ENCODE measurements at places on chromosomes 2 and 18.

DNA sequence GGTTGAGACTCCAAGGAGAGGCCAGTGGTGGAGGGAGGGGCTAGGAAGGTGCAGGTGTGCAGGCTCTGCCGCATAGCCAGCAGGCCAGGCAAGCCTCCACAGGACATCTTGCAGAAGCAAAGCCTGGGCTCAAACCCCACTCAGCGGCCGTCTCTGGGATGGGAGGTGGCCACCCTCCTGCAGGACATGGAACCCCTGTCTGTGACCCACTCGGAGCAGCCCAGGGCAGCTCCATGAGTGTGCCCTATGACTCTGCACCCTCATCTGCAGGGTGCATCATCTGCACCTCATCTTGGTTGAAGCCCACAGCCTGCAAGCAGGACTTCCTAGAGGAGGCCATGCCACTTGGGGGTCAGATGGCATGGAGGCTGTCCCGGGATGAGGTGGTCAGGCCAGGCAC lies 46.3 kb downstream of the GPC1 start:
- DNase-seq, result no peak

GRCh38 chr18:36189486-36189885 lies 2.2 kb downstream of the MOCOS start:
- DNase-seq, result no peak

- no peak for DNase-seq
These were observed 114.6 kb upstream of the KCTD1 start for GRCh38 chr18:26662996-26663395.

DNA sequence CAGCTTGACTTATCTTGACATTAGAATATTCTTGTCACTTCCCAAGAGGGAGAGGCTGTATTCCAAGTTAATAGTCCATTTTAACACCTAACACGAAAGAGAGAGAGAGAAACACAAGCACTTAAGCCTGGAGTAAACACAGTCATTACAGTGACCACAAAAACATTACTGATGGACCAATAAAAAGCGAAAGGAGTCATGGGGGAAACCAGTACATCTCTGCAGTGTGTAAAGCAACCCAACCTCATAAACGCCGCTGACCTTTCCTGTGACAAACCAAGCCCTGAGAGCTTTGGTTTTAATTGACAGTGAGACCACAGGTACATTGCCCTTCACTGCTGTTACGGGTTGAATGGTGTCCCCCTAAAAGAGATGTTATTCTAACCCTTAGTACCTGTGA lies 78.3 kb downstream of the SMAD4 start:
- DNase-seq, result no peak

DNA sequence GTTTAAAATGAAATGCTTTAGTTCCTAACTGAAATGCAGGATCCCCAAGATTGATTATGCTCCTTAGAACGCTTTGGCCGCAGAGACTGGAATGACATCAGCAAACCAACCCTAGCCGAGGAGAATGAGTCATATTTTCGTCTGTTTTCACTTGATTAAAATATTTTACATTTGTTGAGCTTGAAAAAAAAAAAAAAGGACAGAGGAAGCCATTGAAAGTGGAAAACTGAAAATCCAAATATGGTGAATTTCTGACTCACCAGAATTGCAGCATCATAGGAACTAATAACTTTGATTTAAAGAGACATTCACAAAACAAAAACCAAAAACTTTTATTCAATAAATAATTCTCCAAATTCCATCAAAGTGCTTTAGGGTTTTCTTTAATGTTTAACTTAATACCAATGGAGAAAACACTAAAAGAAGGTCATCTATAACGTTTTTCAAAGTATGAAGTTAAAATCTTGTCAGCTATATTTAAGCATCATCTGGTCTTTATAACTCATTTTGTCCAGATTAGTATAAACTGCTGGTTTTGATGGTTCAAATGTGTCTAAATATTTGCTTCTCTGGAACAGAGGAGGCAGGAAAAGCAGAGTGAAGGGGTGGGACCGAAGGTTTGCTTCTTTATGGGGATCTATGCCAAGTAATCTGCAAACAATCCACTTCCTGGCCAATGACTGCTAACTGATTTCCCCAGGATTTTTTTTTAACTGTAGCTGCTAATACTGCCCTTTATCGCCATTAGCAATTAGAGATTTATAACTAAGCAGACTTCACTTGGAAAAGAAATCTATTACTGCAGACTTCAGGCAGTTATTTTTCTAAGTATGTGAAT lies 30.9 kb upstream of the COL5A2 start:
- DNase-seq, result peak; percentile 19

DNA sequence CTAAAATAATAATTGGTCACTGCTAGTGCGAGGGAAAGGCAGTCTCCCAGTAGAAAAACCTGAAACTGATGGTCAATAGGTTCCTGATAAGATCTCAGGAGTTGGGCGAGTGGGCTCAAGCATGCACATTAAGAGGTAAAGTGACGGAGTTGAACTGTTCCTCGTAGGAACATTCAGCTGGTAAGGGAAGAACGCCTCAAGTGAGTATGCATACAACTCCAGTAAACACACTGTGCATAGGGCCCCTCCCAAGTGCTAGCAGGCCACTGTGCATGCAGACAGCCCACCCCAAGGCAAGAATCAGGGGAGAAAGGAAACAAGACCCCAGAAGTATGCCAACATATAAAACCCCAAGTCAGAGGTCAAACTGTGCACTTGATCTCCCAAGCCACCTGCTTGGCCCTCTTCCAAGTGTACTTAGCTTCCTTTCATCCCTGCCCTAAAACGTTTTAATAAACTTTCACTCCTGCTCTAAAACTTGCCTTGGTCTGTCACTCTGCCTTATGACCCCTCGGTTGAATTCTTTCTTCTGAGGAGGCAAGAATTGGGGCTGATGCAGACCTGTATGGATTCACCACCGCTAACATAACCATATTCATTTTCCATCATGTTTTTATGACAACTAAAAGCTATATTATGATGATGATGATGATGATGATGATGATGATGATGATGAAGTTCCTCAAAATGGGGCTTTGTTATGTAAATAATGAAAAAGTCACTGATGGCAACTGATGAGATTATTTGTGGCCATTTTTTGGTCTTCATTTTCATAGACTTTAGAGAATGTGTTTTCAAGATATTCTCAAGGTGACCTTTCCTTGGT lies 118.0 kb upstream of the RAB27B start:
- peak; percentile 42 for DNase-seq

GRCh38 chr2:178860551-178860950 lies 53.3 kb upstream of the TTN start:
- no peak for DNase-seq

DNA sequence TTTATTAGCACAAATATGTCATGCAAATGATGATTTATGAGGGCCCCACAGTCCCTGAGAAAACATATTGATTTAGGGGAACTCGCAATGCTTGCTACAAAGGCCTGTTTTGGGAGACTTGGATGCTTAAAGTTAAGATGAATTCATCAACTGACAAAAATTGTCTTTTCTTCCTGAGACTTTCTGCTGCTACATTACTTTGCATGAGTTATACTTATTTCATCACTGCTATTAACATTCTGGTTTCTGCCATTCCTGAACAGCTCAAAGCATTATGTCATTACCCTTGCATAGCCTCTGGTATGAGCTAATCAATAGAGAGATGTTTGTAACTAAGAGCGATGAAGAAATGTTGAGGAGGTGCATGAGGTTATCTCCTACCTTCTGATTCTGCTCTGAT lies 74.4 kb downstream of the SOX11 start:
- DNase-seq, result no peak

GRCh38 chr2:131077182-131077846 lies 15.9 kb downstream of the FAM168B start:
- no peak for DNase-seq

- no peak for DNase-seq
These were observed 109.7 kb downstream of the MBD5 start for GRCh38 chr2:148130581-148130980.

GRCh38 chr18:76992226-76993084 lies 140.1 kb downstream of the MBP start:
- no peak for DNase-seq

GRCh38 chr2:143690235-143690634 lies 561.0 kb downstream of the ARHGAP15 start:
- no peak for DNase-seq

GRCh38 chr2:236489895-236490404 lies 79.7 kb upstream of the ACKR3 start:
- no peak for DNase-seq

- DNase-seq, result no peak
These were observed 8.2 kb upstream of the GAREM2 start for GRCh38 chr2:26164641-26165211.

GRCh38 chr18:4986066-4986465 lies 211.0 kb downstream of the AKAIN1 start:
- DNase-seq, result no peak

DNA sequence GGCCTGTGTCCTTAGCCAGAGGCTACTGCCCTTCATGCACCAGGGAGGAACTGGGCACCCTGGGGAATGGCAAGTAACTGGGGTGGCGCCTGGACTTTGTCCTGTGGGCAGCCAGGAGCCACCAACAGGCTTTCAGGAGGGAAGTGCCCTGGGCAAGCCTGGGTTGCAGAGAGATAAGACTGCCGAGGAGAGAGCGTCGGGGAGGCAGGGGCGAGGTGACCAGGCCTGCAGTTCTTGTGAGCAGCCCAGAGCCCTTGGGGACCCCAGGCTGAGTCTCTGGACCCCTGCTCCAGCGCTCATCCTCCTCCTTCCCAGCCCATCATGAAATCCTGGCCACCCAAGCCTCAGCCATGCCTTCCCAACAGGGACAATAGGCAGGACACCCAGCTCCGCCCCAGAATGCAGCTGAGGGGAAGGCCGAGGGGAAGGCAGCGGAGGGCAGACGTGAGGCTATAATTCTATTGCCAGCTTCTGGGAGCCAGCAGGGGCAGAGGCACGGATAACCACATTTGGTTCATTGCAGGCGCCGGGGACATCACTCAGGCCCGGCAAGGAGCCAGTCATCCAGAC lies 25.1 kb downstream of the ADRA2B start:
- no peak for DNase-seq

DNA sequence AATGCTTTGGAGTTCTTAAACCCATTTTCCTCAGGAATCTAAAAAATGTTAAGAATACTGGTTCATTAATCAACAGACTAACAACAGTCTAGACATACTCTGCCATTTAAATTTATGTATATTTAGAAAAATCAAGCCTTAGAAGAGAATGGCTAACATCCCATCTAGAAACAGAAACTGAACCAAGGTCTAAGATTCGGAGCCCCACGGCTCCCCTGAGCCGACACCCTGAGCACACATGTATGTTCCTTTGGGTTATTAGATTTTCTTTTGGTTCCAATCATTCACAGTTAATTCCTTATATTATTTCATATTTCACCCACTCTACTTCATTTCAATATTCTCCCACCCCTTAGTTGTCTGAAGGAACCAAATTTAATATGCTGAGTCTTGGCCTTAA lies 94.8 kb upstream of the HNRNPA3 start:
- no peak for DNase-seq

DNA sequence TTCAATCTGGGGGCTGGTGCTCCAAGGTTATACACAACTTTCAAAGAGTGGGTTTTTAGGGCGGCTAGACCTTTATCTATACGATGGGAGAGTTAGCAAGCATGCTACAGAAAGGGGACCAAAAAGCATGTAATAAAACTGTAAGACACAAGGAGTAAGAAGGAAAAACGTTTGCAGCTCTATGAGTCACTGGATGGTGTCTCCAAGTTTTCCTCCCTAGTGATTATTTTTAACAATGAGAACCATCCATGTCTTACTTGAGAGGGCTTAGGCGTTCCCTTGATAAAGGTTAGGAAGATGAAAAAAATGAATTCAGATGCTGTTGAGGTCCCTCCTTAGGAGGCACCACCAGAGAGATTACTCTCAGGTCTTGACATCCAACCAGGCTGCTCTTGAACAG lies 75.9 kb downstream of the HRH4 start:
- DNase-seq, result no peak

GRCh38 chr2:28752631-28753376 lies 1.2 kb downstream of the PPP1CB start:
- DNase-seq, result peak; percentile 30

DNA sequence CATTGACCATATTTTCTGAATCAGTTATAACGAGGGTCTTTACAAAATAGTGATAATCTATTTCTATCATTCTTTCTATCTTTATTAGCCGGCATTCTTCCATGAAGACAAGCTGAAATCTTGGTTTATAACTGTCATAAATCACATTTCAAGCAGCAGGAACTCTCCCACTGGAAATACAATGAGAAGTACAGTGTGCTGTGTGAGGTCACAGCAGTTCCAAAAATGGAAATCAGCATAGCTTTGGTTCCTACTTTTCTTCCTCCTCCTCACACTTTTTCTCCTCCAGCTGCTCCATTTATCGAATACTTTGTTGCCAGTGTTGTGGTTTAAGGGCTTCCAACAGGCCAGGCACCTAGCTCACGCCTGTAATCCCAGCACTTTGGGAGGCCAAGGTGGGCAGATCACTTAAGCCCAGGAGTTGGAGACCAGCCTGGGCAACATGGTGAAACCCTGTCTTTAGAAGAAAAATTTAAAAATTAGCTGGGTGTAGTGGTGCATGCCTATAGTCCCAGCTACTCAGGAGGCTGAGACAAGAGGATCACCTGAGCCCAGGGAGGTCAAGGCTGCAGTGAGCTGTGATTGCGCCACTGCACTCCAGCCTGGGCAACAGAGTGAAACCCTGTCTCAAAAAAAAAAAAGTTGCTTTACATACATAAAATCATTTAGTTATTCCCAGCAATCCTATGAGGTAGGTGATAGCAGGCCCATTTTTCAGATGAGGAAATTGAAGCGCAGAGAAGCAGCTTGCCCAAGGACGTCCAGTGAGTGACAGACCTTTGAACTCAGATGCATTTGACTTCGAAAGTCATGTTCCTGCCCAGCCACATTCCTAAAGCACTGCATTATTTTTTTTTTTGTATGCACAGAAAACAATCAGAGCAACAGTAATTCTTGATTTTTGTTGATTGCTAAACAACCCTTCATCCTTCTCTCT lies 34.0 kb upstream of the GPR55 start:
- DNase-seq, result no peak

DNA sequence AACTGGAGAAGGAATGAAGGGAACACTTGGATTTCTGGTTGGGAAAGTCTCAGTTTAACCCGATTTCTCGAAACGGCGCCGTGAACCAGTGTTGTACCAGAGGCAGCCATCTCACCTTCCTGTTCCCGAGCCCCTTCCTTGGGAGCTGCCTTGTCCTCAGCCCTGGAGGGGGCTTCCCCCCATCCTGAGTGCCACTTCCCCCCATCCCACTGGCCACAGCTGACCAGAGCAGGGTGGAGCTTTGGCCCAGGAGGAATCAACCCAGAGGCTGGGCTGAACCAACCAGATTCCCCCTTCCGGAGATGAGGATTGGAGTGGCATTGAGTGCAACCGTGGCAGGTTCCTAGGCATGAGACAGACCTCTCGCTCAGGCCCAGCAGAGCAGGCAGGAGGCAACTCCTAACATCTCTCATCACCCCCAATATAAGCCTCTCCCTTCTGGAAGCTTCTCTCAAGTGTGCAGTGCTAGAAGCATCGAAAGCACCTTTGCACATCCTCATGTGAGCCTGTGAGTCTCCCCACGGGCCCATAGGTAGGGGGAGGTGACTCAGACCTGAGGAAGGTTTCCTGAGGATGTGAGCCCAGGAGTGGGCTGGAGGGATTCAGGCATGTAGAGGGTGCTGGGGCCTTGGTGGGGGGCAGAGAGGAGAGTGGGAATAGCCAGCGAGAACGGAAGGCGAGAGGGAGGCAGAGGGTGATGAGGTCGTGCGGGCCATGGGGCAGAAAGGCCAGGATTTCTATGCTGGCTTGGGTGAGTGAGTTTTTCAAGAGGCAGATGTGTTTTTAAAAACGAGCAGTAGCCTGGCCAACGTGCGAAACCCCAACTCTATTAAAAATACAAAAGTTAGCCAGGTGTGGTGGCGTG lies 11.9 kb downstream of the NGEF start:
- DNase-seq, result no peak

- no peak for DNase-seq
These were observed 39.1 kb upstream of the GPR17 start for GRCh38 chr2:127606625-127607398.

GRCh38 chr18:24054130-24054529 lies 39.6 kb downstream of the TTC39C start:
- peak; percentile 8 for DNase-seq

Measured in DMS53 (cell line).